ENCODE measurements at places on chromosomes 16 and 17.

- no peak for DNase-seq
Measured at GRCh38 chr16:48479955-48480354, 94.7 kb upstream of the SIAH1 start.

DNA sequence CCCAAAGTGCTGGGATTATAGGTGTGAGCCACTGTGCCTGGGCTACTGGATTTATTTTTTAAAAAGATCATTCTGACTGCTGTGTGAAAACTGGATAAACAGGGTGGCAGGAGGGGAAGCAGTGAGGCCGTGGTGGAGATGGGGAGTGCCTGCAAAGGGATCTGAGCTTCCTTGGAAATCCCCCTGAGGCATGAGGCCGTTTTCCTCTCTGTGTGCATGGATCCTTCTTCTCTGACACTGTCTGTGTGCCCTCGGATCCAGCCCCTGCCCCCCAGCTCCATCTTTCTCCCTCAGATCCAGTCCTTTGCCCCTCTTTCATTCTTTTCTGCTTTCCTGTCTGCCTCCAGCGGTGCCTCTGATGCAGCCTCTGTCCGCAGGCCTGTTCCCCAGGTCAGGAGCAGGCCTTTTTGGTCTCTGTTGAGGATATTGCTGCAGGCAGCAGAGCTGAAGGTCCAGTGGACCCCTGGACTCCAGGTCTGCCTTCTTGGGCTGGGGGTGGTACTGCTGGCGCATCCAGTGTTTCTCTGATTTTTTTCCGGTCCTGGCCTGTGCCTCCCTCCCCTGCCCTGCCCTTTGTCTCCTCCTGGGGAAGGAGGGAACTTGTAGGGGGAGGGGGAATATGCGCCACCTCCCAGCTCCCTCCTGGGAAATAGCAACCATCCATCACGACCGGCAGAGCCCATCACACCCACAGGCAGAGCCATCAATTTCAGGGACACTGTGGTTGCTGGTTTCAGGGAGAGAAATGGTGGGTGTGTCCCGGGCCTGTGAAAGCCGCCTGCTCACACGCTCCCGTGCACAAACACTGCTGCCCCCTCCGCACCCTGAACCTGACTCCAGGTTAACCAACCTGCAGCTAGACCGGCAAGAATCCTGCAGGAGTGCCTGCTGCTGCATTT is 17.0 kb downstream of the MGAT5B start:
- DNase-seq, result no peak

DNA sequence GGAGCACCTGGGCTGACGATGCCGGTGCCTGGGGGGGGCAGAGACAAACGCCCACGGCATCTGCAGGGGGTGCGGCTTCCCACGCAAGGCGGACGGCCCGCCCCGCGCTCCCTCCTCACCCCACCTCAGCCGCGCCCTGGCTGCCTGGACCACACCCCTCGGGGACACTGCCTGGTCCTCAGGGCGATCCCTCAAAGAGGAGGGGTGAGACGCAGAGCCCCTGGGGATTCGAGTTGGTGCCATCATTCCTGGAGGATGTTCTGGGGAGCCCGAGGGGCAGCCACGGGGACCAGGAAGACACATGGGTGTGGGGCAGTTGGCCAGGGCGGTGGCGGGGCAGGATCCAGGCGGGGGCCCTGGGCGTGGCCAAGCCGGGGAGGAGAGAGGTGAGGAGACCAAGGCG is 3.9 kb downstream of the IGFALS start:
- DNase-seq, result no peak

DNA sequence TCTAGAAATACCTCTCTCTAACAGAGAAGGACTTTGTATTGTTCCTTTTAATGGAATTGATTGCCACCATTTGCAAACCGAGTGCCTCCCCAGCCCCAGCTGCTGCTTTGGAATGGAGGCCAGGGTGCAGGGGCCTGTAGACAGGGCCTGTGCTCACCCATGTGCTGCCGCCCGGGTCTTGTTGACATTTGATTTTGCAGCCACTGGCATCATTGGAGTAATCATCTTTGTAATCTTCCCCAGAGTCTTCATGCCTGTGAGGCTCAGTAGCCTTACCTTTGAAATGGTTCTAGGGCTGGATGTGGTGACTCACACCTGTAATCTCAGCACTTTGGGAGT is 119.8 kb downstream of the CLEC16A start:
- DNase-seq, result no peak

- DNase-seq, result no peak
Measured at GRCh38 chr17:7347630-7348477, 4.1 kb upstream of the KCTD11 start.

- DNase-seq, result no peak
Measured at GRCh38 chr17:42421136-42421506, 1.9 kb downstream of the CAVIN1 start.

GRCh38 chr17:21194226-21194625 is 19.7 kb downstream of the TMEM11 start:
- DNase-seq, result peak; percentile 5

DNA sequence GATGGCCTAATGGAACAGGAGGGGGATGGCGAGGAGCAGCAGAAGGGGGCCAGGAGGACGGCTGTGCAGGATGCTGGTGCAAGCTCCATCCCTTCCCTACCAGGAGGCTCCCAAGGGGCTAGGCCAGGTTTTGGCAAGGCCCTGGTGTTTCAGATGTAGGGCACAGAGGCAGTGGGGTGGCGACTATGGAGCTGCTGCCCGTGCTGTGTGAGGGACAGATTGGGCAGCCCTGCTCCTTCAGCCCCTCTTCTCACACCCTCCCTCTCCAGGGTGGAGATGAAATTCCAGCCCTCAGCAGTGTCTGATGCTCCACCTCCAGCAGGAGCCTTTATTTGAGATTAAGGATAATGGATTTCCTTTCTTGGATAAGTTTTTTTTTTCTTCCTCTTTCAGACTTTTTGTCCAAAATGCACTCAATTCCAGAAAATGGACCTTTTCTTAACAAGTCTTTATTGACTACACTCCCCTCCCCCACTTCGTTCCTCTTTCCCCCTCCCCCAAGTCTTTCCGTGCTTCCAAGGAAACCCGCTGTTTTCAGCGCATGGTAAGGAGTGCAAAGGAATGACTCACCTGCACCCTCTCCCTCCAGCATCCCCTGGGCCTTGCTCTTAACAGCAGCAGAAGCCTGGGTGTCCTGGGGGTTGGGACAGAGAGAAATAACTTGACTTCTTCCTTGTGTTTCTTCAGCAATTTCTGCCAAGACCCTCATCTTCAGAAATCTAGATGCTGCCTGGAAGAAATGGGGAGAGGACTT is 95.2 kb downstream of the CCDC182 start:
- DNase-seq, result no peak

DNA sequence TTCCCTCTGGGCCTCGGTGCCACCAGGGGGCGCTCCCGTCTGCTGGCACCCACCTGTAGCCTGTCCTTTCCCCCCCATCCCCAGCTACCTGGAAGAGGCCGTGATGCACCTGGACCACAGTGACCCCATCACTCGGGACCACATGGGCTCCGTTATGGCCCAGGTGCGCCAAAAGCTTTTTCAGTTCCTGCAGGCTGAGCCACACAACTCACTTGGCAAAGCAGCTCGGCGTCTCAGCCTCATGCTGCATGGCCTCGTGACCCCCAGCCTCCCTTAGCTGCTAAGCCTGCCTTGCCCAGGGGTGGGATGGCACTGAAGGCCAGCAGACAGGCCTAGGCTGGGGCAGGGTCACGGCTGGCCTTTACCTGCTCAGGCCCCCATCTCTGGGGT is 818 bp upstream of the NRN1L start:
- no peak for DNase-seq

- no peak for DNase-seq
Measured at GRCh38 chr16:81576696-81577095, 132.1 kb downstream of the CMIP start.

DNA sequence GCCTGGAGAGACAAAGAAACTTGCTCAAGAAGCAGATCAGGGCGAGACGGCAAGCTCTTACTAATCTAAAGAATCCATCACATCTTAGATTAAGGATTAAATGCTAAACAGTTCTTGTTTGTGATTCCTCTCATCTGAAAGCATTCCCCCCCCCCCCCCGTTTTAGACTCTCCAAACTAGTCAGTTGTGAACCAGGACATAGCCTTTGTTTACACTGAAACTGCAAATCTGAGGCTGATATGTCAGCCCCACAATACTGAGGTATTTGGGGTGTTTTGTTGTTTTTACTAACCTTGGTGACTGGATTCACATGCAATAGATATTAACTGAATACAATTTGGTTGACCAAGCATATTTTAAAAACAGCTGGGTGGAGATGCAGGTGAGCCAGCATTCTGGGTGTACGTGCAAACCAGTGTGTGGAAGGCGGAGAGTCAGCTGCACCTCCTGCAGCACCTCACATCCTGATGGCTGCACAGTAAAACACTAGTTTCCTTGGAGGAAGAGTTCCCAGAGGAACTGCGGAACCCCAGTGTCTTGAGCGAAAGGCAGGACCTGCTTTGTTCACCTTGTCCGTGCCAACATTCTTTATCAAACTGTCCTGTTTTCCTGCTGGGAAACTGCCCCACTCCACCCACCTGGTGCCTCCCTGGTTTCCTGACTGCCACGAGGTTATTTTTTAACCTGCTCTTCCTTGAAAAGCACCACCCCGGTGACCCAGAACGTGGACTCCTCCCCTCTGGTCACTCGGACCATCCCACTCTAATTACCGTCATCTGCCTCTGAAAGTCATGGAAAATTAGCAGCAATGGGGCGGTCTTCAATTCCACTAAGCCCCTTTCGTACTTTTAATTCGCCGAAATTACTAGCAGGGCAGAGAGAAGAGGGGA is 1.2 kb upstream of the YPEL2 start:
- DNase-seq, result no peak

DNA sequence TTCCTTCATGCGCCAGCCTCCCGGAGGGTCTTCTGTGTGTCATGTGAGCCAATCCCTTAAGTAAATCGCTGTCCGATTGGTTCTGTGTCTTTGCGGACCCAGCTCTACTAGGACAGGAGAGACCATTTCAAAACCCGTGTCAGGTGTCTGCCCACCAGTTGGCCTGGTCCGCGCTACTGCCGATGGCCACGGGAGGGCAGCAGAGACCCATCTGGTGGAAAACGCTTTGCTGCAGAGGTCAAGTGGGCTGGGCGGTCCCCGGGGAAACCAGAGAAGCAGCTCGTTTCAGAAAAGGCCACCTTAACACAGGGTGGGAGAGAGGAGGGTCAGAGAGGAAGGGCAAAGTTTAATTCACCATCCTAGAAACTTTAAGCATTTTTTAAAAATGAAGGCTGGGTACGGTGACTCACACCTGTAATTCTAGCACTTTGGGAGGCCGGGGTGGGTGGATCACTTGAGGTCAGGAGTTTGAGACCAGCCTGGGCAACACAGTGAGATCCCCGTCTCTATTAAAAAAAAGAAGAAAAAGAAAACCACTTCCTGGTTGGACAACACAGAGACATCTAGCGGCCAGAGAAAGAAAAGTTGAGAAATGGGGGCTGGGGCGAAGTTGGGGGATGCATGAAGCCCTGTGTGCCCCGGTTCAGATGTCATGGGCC is 2.8 kb upstream of the CIBAR2 start:
- peak; percentile 11 for DNase-seq

Data from NCI-H446 treated with DMSO at 0.1 percent for 48 hours (cell line).